ENCODE measurements at places on chromosomes 3 and 15. TPM values are rescaled to one million over a fixed set of nuclear protein-coding genes. Genes with fewer than 3 reads are reported as not detected.

DNA sequence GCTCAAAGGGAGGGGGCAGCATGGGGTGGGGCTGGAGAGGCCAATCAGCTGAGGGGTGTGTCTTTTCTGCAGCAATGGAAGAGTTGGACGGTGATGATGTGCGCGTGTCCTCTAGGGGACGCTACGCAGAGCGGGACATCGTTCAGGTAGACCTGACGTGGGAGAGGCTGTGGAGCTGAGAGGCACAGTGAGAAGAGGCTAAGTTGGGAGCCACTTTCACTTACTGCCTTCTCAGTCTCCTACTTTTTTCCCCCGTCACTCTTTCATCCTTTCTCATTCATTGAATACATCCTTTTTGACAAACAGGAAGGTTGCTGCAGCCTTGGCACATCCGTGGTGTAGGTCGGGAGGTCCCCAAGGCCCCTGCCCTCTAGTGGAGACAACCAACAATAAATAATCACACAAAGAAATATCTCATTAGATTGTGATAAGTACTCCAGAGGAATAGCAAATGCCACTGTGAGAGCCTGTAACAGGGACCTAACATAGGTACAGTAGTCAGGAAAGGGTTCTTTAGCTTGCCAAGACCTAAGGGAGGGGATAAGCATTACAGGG lies 4.4 kb upstream of the BRPF1 start:
- peak overlapping the region; percentile 58 for H3K4me3 ChIP-seq
- H3K27me3 ChIP-seq = no peaks in the 10 kb centered on the region
- H3K27ac ChIP-seq = peak overlapping the region; percentile 16
- peak; percentile 63 for DNase-seq

GRCh38 chr3:71505767-71506350 lies 77.7 kb downstream of the FOXP1 start:
- H3K4me3 ChIP-seq = no peak overlapping the region
- peaks cover 34% of the 10 kb centered on the region for H3K36me3 ChIP-seq
- H3K27ac ChIP-seq = no peak overlapping the region
- DNase-seq = no peak

CPN2 gene
- not detected for total RNA-seq

MYO1E gene
- 51.0 TPM for total RNA-seq
